ENCODE measurements at places on chromosomes 1 and 21. TPM values are rescaled to one million over a fixed set of nuclear protein-coding genes. Genes with fewer than 3 reads are reported as not detected.
A peak's percentile ranks its signal among the peaks of the same experiment; 100 is the strongest.

CD5L gene
- 1.2 TPM for total RNA-seq

SLC9C2 gene
- not detected for total RNA-seq

CRNN gene
- 3.7 TPM for total RNA-seq

S100A9 gene
- 61.2 TPM for total RNA-seq

NTMT2 gene
- total RNA-seq, result not detected

DNA sequence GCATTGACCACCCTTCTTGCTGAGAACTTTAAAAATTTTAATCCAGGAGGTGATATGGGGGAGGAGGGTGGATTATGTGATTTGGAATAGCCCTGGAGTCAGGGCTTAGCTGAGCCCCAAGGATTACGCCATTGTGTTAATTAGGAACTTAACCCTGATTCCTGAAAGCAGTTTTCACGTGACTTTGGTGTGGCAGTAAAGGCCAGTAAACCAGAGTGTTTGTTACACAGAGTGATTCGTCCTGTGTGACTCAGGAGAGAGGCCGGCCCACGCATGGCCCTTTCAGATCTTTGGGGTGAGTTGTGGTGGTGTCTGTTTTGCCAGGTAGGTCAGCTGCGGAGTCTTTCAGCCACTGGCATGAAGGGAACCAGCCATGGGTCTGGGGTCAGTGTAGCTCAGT, 107.6 kb downstream of the NOS1AP start:
- no peak for DNase-seq
- no peaks in the 10 kb centered on the region for H3K4me1 ChIP-seq
- H3K4me3 ChIP-seq, result no peak overlapping the region
- H3K27me3 ChIP-seq, result no peaks in the 10 kb centered on the region
- H3K36me3 ChIP-seq, result no peaks in the 10 kb centered on the region

DNA sequence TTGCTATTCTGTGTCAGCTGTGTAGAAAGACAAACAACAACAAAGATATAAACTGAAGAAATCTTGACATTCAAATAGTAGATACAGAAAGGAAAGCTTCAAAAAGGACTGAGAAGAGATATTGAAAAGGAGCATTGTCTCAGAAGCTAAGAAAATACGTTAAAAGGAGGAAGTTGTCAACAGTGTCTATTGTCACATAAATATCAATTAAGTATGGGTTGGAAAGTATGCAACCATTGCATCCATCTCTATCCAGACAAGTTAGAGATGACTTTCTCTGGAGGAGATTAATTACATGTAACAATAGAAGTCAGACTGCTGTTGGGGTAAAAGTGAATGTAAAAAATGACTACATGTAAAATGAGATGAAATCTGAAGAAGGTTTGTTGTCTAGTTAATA, 29.7 kb upstream of the BRINP3 start:
- H3K27me3 ChIP-seq, result no peaks in the 10 kb centered on the region
- no peaks in the 10 kb centered on the region for H3K4me1 ChIP-seq
- no peak overlapping the region for H3K4me3 ChIP-seq
- no peak overlapping the region for H3K27ac ChIP-seq
- DNase-seq, result no peak
- H3K36me3 ChIP-seq, result no peaks in the 10 kb centered on the region

GRCh38 chr1:237416924-237417655, 375.1 kb downstream of the RYR2 start:
- no peaks in the 10 kb centered on the region for H3K4me1 ChIP-seq
- H3K4me3 ChIP-seq, result no peak overlapping the region
- no peak for DNase-seq
- no peaks in the 10 kb centered on the region for H3K27me3 ChIP-seq

GRCh38 chr1:5009376-5010065, 355.1 kb downstream of the AJAP1 start:
- no peaks in the 10 kb centered on the region for H3K36me3 ChIP-seq
- peak; percentile 86 for DNase-seq
- H3K4me3 ChIP-seq, result no peak overlapping the region
- no peak overlapping the region for H3K27ac ChIP-seq
- H3K27me3 ChIP-seq, result no peaks in the 10 kb centered on the region
- H3K4me1 ChIP-seq, result no peaks in the 10 kb centered on the region

GRCh38 chr1:216464489-216464888, 41.2 kb upstream of the USH2A start:
- peaks cover 14% of the 10 kb centered on the region for H3K4me1 ChIP-seq
- no peak overlapping the region for H3K4me3 ChIP-seq
- DNase-seq, result no peak
- H3K27ac ChIP-seq, result no peak overlapping the region
- H3K36me3 ChIP-seq, result no peaks in the 10 kb centered on the region

- no peaks in the 10 kb centered on the region for H3K27me3 ChIP-seq
- H3K27ac ChIP-seq, result peak overlapping the region; percentile 40
- H3K4me3 ChIP-seq, result no peak overlapping the region
- H3K36me3 ChIP-seq, result no peaks in the 10 kb centered on the region
- no peak for DNase-seq
Observed at GRCh38 chr1:66445492-66446181, 88.3 kb upstream of the SGIP1 start.

DNA sequence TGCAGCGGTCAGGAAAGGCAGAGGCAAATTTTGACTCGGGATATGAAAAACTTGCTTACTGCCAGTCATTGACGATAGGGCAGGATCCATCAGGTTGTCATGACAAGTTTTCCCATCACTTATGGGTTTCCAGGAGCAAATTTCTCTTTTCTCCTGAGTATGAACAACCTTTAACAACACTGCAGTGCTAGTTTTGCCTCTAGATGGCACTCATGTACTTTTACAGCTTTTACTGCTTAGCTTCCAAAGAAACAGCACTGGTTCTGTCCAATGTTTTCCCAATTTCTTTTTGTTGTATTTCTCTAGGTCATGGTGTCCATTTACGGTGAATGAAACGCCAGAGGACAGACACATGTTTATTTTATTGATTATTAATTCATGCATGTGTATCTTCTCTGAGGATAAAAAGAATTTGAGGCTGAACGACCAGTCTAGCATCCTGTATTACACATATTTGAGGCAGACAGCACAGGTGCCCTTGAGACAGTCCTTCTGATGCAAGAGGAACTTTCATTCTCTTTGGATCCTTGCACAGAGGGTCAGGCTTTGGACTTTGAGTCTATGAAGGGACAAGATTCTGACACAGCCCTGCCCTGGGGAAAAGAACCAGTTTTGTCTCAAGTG, 112.3 kb upstream of the TRABD2B start:
- H3K27ac ChIP-seq, result no peak overlapping the region
- no peaks in the 10 kb centered on the region for H3K27me3 ChIP-seq
- no peak for DNase-seq
- H3K36me3 ChIP-seq, result no peaks in the 10 kb centered on the region

DNA sequence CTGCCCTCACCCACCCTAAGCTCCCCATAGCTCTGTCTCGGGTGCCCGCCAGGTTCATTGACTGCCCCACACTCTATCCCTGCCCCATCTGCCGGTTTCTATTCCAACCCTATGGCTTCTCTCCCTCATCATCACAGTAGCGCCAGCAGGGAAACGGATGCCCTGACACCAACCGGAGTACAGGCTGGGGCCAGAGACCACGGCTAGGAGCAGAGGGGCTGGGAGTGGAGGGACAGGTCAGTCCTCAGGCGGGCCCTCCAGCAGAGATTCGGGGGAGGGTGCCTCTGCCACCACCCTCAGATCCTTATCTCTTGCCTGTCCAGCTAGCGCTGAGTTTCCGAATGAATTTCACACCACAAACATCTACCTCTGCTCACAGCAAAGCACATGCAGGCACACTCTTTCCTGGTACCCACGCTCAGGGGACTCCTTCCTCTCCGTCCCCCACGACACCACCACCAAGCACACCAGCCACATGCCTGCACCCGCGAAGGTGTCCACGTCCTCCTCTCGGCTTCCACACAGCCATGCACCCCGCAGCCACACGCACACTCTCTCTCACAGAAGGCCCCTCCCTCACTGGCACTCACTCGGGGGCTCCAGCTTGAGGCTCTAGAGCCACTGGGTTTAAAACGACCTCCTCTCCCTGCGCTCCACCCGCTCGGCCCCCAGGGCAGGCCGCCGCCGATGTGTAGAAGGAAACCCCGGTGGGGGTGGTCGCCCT, 7.2 kb downstream of the TAL1 start:
- H3K27ac ChIP-seq, result no peak overlapping the region
- H3K27me3 ChIP-seq, result peaks cover 88% of the 10 kb centered on the region
- peaks cover 35% of the 10 kb centered on the region for H3K4me1 ChIP-seq
- DNase-seq, result no peak

DNA sequence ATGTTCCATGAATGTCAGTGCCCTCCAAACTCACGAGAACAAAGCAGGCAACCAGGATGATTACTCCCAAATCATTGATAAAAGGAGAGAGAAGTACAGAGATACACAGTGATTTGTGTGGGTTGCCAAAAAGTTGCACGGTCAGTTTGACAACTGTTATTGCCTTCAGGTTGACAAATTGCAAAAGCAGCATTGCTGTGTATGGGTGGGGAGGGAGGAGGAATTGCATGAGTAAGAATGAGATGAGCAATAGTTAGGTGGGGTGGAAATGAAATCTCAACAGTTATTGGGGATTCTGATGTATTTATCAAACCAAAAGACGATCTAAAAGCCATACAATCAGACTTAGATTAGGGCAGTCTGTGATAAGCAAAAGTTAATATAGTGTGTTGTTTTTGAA, 93.7 kb downstream of the NTMT2 start:
- DNase-seq, result no peak
- H3K27ac ChIP-seq, result peak overlapping the region; percentile 41
- no peaks in the 10 kb centered on the region for H3K4me1 ChIP-seq
- H3K36me3 ChIP-seq, result no peaks in the 10 kb centered on the region
- H3K4me3 ChIP-seq, result no peak overlapping the region

GRCh38 chr1:84086189-84086588, 57.9 kb upstream of the PRKACB start:
- no peaks in the 10 kb centered on the region for H3K27me3 ChIP-seq
- H3K27ac ChIP-seq, result no peak overlapping the region
- no peak overlapping the region for H3K4me3 ChIP-seq
- H3K4me1 ChIP-seq, result peaks cover 13% of the 10 kb centered on the region
- no peaks in the 10 kb centered on the region for H3K36me3 ChIP-seq

DNA sequence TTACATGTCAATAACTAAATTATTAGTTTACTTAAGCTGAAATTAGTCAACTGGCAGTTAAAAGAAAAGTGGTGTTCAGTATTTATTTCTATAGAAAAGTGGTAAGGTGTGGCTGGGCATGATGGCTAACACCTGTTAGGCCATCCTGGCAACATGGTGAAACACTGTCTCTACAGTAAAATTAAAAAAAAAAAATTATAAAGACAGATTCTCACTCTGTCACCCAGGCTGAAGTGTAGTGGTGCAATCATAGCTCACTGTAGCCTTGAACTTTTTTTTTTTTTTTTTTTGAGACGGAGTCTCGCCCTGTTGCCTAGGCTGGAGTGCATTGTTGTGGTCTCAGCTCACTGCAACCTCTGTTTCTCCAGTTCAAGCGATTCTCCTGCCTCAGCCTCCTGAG, 32.9 kb downstream of the WNT4 start:
- H3K36me3 ChIP-seq, result peaks cover 63% of the 10 kb centered on the region
- no peak for DNase-seq
- no peak overlapping the region for H3K27ac ChIP-seq
- no peak overlapping the region for H3K4me3 ChIP-seq
- peaks cover 63% of the 10 kb centered on the region for H3K4me1 ChIP-seq

DNA sequence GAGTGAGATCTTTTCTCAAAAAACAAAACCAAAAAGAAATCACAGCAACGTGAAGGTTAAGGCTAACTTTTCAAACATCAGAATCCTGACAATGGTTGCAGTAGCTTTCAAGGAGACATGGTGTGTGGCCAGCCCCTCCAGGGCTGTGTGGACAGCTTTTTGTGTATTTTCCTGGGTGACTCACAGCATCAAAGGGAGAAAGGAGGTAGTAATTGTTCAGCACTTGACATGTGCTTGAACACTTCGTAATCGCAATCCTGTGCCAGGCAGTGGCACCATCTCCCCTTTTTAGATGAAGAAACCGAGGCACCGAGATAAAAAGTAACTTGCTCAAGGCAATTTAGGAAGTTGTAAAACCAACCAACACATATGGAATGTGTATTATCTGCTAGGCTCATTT, 10.3 kb downstream of the NBL1 start:
- DNase-seq, result no peak
- H3K4me1 ChIP-seq, result peaks cover 43% of the 10 kb centered on the region
- no peak overlapping the region for H3K4me3 ChIP-seq
- peaks cover 51% of the 10 kb centered on the region for H3K36me3 ChIP-seq

- peak overlapping the region; percentile 73 for H3K27ac ChIP-seq
- no peak for DNase-seq
- H3K36me3 ChIP-seq, result peaks cover 5% of the 10 kb centered on the region
Observed at GRCh38 chr1:181094416-181095212, 6.1 kb downstream of the IER5 start.

DNA sequence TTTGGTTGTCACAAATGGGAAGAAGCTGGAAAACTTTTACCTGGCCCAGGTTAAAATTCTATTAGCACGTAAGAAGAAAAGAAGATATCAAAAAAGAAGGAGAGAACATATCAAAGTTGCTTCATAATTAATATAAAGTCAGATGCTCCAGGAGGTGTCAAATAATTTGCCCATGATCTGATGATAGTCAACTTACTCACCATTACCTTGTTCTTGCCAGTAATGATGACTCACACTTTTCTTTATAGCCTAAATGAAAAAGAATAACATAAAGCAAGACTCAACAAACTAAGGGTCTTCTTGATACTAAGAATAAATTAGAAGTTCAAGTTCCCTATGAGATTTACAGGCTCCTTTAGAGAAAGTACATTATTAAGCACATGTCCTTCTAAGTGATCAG, 580.4 kb downstream of the TTLL7 start:
- H3K36me3 ChIP-seq, result no peaks in the 10 kb centered on the region
- no peaks in the 10 kb centered on the region for H3K27me3 ChIP-seq
- no peak overlapping the region for H3K27ac ChIP-seq
- DNase-seq, result no peak
- no peak overlapping the region for H3K4me3 ChIP-seq
- no peaks in the 10 kb centered on the region for H3K4me1 ChIP-seq
